H7 (cell line): ENCODE measurements at places on chromosomes 13 and 19.

DNA sequence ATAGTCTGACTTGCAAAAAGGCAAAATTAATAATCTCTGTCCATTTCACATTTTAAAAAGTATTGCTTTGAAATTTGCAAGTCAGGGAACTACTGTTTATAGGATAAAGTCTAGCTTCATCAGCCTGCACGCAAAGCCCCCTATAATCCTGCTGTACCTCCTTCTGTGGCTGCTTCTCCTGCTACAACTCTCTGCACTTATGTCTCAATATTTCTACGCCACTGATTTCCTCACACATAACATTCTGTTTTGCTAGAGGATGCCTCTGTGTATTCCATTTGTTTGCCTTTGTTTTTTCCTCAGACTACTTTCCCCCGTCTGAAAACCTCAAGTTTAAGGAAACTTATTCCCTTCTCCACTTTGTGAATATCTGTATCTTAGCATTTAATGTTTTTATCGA, 389.9 kb downstream of the RFC3 start:
- no peak for DNase-seq

DNA sequence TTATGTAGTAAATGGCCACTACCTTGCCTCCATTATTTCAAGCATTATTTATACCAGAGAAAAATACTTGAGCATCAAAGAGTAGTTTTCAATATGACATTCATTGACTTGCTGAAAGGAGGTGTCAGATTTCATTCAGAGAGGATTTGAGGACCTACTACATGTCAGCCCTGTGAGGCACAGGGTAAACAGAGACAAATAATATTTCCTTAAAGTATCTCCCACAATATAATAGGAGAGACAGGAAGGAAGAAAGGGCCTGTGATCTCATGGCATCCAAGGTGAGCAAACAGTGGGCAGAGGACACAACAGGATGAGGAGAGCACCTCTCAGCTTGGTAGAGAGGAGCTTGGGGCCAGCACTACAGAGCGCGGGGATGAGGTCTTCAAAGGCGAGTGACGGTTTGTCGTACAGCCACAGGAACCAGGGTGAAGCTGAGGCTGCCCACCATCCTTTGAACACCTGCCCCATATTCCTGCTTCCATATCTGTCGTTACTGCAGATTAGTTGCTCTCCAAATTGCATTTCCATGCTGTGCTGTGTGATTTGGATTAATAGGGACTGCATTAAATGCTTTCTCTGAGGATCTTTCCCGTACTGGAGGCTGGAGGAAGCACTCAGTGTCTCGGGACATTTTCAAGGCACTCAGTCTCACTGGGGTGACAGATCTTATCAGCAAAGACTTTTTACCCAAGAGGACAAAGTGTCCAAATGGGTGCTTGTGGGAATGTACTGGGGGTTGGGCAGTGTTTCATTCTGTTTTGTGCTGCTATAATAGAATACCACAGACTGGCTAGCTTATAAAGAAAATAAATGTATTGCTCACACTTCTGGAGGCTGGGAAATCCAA, 59.2 kb downstream of the GJA3 start:
- peak; percentile 9 for DNase-seq

GRCh38 chr19:5097959-5098623, 129.2 kb downstream of the KDM4B start:
- no peak for DNase-seq

GRCh38 chr13:31088826-31089420, 72.8 kb downstream of the HSPH1 start:
- DNase-seq = no peak

GRCh38 chr13:106477303-106477702, 58.2 kb downstream of the EFNB2 start:
- DNase-seq = no peak

DNA sequence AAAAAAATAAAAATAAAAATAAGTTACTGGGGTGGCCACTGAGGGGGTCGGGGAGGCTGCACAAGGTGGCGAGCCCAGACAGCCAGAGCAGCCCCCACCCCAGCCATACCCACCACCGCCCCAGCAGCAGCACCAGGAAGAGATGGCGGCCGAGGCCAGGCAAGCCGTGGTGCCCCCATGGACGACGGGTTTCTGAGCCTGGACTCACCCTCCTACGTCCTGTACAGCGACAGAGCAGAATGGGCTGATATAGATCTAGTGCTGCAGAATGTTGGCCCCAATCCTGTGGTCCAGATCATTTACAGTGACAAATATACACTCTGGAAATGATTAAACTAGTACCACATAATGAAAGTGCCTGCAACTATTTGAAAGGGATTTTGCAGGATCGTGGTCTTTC, 71.6 kb upstream of the ZDHHC20 start:
- DNase-seq = no peak

GRCh38 chr19:3274942-3275582, 50.6 kb downstream of the CELF5 start:
- DNase-seq = peak; percentile 96

- peak; percentile 47 for DNase-seq
Measured at GRCh38 chr19:10271543-10272086, 695 bp downstream of the ICAM1 start.

DNA sequence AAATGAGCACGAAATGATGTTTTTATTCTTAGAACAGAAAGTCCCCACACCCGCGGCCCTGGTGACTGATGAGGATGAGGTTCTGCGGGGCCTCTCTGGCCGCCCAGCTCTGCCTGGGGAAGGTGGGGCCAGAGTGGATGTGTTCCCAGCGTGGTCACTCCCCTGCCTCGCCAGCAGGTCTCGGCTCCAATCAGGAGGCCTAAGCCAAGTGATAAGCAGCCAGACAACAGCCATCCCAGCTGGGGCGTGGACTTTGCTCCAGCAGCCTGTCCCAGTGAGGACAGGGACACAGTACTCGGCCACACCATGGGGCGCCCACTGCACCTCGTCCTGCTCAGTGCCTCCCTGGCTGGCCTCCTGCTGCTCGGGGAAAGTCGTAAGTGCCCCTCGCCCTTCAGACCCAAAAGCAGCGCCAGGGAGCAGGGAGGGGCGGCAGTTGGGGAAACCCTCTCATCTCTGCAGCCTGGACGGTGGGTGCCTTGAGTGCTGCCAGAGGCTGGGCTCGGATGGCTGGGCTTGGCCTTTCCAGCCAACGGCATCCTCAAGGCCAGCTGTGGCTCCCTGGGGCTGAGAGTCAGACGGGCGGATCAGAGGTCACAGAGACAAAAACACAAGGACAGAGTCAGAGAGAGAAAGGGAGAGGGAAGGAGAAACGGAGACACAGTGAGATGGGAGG, at the start of gene F10:
TSS of gene F10 (plus strand) at position 250 of the 676 bp plus-strand sequence. CDS start at position 307, 57 bp downstream.
- DNase-seq = peak; percentile 94

DNA sequence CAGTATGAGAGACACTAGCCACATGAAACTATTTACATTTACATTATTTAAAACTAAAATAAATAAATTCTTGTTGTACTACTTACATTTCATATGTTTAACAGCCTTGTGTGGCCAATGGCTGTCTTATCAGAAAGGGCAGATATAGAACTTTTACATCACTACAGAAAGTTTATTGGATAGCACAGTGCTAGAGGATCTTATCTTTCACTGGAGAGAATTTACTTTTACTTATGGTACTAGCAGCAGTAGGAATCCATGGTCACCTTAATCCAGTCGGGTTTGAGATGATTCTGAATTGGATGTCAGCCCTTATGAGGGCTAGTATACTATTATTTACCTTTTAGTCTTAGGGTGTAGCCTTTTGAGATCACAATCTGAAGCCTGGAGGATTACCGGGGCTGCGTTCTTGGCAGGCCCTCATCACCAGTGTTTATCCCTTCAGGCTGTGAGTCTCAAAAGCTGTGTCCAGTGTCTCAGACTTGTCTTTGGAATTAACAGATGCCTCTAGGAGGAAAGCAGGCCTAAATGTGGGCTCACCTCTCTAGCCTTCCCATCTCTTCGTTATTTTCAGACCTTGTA, 21.7 kb downstream of the IFT88 start:
- DNase-seq = no peak

DNA sequence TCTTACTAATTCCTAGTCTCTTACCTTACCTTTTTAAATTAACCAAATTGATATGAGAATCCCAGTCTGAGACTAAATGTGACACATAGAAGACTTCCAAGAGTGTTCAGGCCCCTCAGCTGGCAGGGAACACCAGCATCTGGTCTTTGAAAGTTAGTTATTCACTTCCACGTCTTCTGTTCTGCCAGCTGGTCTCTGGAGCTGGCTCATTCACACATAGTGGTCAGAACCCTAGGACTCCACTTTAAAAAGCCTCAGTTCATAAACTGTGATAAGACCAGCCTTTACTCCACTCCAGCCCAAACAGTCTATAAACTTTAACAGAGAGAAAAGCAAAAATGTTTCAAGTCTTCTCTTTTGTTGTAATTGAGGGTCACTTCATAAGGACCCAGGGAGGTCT, 263.0 kb downstream of the DCT start:
- no peak for DNase-seq

GRCh38 chr19:14566712-14567077, 5.2 kb downstream of the NDUFB7 start:
- DNase-seq = peak; percentile 12

GRCh38 chr13:23703246-23703860, 133.1 kb downstream of the TNFRSF19 start:
- no peak for DNase-seq

- no peak for DNase-seq
Measured at GRCh38 chr13:82501834-82502233, 1380.4 kb downstream of the SLITRK1 start.
